ENCODE measurements at places on chromosomes 7 and 10.

DNA sequence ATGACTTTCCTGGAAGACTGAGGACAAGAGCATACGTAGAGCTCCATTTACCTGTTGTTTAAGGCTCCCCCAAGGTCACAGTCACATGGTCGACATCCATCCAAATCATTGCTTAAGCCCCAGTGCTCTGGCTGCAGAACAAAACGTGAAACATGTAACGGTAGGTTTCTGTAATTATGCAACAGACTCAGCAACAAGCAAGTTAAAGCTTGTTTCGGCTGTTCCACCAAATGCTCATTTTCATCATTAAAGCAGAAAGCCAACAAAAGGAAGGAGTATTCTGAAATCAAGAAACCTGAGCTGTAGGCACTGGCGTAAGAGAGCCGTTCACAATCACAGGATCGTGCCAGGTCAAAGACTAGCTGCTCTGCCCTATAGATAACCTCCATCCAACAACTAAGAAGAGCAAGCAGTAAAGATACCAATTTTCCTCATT lies 30.0 kb downstream of the LAMB1 start:
- DNase-seq: no peak

DNA sequence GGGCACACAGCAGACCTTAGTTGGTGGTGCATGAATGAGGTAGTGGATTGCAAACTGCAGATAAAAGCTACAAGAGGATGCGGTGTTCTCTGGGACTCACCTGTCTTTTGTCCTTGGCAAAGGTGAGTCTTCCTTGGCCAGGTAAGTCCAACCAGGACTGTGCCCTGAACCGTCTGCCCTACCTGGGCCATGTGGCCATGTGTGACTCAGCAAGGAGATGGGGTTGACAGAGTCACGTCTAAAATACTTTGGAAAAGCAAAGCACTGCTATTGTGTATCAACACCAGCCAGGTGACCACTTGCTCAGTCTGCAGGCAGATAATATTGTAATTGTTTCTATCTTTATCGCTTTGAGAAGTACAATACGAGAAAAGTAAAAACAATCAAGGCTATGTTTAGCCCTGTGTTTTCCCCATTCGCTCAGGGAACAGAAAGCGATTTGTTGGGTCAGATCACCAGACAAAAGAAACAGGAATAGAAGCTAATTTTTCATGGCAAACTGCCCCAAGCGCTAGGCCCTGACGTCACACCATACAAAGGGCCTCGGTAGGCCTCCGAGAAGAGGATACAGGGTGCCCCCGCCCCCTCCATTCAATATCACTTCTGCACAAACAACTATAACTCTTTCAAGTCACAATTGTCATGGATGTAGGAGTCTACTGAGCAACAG lies 57.3 kb downstream of the FAM53B start:
- DNase-seq: peak; percentile 67

DNA sequence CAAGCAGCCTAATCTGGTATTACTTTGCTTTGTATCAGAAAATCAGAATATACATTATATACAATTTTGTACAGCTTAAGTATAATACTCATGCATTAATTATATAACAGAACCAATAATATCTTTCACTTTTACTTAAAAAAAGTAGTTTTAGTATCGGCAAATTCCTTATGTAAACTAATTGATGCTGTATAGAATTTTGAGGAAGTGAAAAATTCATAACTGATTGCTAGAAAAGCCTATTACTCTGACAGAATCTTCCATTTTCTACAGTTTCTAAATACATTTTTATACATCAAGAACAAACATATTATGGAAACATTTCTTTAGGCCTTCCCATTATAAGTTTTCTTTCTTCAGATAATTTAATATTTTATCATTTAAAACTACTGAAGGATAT lies 124.0 kb upstream of the GPR22 start:
- no peak for DNase-seq

- DNase-seq: no peak
Observed at GRCh38 chr10:47109906-47110305, 190.1 kb upstream of the GDF10 start.

DNA sequence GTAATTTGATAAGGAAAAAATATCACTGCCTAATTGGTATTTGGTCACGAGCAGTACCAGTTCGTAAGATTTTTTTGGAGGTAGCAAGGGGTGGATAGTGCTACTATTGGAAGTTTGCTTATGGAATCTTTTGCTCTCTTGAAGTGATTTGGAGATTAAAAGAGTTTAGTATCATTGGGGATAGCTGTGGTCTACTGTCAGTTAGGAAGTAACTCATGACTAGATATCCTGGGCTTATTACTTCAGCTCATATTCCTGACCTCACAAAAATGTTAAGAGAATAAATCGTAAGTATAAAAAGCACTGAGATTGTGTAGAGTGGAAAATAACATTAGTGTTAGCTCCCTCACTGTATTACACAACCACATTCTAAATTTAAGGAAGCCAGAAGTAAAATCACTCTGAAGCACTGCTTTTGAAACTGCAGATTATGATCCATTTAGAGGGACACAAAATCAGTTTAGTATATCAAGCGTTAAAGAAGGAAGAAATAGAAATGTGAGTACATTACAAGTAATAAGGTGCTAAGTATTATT lies 22.6 kb downstream of the SGPL1 start:
- DNase-seq: no peak

DNA sequence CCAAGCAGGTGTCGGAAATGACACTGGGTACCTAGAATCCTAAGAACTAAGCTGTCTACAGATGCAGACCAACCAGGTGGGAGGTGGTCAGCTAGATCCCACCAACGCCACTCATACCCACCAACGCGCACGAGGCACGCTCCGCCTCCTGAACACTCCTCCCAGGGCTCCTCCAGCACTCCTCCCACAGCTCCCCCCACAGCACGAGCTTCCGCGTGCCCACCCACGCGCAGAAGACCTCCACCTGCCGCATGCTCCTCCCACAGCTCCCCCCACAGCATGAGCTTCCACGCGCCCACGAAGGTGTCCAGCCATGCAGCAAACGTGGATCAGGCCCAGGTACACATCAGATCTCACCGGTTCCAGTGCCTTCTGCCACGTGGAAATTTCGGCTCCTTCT lies 196.0 kb downstream of the MAD1L1 start:
- DNase-seq: no peak

DNA sequence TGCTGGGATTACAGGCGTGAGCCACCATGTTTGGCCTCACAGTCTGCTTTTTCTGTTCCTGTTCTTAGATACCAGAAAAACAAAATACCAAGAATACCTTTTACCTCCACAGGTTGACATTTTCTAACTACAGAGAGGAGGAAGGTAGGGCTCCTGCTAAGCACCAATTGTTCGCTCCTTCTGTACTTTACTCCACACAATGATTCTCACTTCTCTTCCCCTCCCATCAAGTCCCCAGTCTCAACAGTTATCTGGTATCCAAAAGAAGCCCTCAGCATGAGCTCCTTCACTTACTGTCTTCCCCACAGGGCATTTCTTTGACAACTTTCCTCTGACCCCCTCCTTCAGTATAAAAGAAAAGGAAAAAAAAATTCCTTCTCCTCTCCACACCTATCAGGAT lies 47.7 kb upstream of the ZNF800 start:
- no peak for DNase-seq

- DNase-seq: no peak
Observed at GRCh38 chr10:73379064-73379748, 20.5 kb upstream of the CFAP70 start.

GRCh38 chr10:88088441-88089340 lies 225.3 kb downstream of the PTEN start:
- no peak for DNase-seq

DNA sequence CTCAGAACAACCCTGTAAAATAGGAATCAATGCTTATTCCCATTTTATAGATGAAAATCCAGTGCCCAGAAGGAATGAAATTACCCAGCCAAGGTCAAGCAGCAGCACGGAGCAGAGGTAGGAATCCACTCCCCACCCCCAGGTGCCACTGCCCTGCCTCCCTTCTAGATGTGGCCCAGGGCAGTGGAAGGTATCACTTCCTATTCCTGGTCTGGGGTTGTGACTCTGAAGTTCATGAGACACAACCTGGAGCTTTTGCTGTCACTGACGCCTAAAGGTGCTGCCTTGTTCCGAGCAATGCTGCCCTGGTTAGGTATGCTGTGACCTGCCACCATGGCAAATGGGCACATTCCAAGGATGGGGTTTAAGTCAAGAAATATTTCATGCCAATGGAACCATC lies 53.6 kb downstream of the PIK3AP1 start:
- no peak for DNase-seq

DNA sequence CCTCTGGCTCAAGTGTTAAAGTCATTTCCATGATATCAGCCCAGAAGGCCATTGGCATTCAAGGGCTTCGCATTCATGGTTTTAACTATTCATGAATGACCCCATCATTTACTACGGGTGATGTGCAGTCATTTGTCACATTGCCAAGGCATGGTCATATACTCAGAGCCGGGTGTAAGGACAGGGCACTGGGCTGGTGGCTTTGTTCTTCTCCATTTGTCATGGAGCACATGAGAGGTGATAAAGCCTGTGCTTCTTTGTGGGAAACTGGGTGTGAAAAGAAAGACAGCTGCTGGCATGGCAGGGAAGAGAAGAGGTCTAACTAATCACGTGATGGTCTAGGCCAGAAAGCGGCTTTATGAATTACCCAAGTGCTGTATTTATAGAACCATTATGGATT lies 132.2 kb upstream of the PLXNA4 start:
- DNase-seq: no peak

DNA sequence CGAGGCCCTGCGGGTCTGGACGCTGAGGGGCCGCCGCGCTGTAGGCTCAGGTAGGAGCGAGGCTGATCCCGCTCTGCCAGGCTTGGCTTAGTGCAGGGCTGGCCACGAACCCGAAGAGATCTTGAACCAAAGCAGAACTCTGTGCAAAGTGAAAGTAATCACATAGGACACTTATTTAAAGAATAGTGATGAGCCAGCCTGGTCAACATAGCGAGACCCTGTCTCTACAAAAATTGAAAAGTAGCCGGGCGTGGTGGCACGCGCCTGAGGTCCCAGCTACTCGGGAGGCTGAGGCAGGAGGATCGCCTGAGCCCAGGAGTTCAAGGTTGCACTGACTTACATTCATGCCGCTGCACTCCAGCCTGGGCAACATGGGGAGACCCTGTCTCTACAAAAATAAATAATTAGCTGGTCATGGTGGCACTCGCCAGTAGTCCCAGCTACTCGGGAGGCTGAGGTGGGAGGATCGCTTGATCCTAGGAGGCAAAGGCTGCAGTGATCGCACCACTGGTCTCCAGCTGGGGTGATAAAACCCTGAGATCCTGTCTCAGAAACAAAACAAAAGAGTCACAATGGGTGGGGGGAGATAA lies 541 bp downstream of the ZSCAN25 start:
- no peak for DNase-seq

DNA sequence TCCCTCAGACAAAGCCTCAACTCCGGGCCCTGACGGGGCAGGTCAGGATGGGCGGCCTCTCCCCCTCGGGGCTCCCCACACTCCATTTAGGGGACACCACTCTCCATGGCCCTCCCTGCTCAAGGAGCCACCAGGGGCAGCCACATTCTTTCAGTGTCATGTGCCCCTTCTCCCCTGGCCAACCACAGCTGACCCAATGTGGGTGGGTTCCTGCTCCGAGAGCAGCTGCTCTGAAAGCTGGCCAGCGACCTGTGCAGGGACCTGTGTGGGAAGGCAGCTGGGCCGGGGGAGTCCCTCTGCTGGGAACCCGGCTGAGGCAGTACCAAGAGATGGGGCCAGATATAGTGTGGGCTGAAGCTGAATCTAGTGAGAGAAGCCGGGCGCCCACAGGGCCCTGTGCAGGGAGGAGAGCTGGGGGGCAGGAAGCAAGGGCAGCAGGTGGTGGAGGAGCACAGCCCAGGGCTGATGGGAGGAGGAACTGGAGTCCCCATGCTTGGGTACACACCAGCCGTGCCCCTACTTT lies 40.6 kb upstream of the NPFFR1 start:
- no peak for DNase-seq

- DNase-seq: no peak
Observed at GRCh38 chr7:1461646-1462375, 2.5 kb upstream of the MICALL2 start.

DNA sequence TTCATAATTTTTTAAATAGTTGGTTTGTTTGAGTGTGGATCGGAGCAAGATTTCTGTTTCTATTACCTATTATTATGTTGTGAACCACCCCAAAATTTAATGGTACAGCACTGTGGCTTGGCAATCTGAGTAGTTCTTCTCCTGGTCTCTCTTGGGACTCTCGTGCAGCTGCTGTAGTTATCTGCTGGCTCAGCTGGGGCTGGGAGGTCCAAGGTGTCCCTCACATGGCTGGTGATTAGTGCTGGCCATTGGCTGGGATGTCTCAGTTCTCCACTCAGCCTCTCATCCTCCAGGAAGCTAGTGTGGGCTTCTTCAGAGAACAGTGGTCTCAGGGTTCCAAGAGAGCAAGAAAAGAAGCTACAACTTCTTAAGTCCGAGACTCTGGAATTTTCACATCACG lies 15.4 kb downstream of the NPFFR1 start:
- no peak for DNase-seq

- no peak for DNase-seq
Observed at GRCh38 chr7:115007751-115008150, 85.9 kb downstream of the MDFIC start.

GRCh38 chr7:50735333-50735732 lies 47.4 kb downstream of the GRB10 start:
- DNase-seq: no peak

DNA sequence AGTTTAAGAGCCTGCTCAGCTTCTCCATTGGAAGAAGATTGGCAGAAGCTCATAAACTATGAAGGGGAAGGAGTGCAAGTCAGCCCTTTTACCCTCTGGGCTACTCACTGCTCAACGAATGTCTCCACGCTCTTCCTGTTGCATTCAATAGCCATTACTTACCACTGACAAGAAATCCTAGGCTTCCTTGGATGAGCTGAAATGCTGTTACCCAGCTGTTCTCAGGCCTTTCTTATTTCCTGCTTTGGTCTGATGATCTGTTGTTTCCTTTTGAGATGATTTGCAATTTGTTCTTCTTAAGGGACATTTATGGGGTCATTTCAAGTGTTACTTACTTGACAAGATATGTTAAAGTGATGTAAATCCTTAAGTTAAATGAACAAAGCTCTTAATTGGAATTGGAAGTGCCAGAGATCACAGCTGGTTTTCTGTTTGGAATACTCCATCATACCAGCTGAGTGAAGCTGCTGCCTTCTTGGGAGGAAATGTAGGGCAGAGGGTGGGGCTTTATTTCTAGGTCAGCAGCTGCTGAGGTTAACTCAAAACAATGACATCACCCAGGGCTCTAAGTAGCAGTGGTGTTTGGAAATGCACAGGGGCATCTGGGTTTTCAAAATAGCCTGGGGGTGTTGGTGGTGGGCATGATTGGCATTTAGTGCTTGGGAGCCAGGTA lies 170.0 kb downstream of the PRKCQ start:
- DNase-seq: no peak

DNA sequence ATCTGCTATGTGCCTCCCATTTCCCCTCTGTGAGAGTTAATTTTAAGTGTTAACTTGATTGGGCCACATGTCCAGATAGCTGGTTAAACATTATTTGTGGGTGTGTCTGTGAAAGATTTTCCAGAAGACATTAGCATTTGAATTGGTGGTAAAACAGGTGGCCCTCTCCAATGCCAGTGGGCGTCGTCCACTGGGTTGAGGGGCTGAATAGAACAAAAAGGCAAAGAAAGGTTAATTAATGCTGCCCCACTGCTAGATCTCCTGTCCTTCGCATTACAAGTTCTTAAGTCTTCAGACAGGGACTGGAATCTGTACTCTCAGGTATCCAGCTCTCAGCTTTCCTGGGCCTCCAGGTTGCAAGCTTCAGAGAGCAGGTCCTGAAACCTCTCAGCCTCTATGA lies 1160.9 kb upstream of the LRRN3 start:
- no peak for DNase-seq

GRCh38 chr7:157437519-157438061 lies 100.8 kb downstream of the DNAJB6 start:
- DNase-seq: no peak

GRCh38 chr10:78047314-78047891 lies 13.7 kb downstream of the RPS24 start:
- peak; percentile 73 for DNase-seq
